ENCODE measurements at places on chromosomes 6 and 20. TPM values are rescaled to one million over a fixed set of nuclear protein-coding genes. Genes with fewer than 3 reads are reported as not detected.

UBE2C gene
- 78.4 TPM for polyA plus RNA-seq

GPX5 gene
- polyA plus RNA-seq, result not detected

- DNase-seq, result no peak
These were observed 5.8 kb downstream of the DDR1 start for GRCh38 chr6:30889921-30890645.

MYBL2 gene
- polyA plus RNA-seq, result 11.7 TPM

DNA sequence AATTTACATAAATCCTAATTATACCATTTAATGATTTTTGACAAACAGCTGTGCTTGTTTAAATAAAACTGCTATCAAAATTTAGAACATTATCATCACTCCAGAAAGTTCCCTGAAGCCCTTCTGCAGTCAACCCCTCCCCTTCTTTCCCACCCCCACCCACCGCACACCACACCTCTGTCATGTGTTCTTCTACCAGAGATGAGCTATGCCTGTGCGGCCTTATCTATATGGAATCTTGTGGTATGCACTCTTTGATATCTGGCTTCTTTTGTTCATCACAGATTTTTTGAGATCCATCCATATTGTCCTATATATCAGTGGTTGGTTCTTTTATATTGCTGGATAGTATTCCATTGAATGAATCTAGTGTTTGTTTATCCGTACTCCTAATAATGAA is 7.2 kb downstream of the MYLIP start:
- DNase-seq, result no peak

DNA sequence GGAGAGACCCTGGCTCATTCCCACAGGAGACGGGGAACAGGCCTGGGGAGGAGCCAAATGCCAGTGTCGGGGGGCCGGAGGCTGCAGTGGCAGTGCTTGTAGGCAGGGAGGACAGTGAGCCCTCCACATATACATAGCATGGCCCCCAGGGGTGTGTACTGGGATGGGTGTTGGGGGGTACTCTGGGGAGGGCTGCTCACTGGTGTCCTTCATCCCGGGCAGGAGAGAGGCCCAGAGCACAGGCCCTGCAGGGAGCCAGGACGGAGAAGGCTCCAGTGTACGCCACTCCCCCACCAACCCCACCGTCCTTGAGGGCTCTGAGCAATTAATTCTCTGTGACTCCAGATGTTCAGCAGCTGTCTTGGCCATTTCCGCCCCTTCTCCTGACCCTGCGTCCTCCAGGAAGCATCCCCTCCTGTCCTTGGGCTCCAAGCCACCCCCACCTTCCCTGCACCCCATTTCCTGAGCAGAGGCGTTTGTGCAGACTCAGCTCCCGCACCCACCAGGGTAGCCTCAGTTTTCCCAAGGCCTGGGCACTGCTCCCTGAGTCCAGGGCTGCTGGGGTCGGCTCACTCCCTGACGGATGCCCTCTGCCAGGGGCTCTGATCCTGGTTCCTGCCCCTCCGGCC is 3.4 kb upstream of the ABHD16B start:
- peak; percentile 19 for DNase-seq

BCAS4 gene
- 18.4 TPM for polyA plus RNA-seq

GRM1 gene
- polyA plus RNA-seq, result not detected

GRCh38 chr6:7461416-7461815 is 71.8 kb downstream of the RIOK1 start:
- peak; percentile 73 for DNase-seq

GRCh38 chr6:154638369-154638768 is 94.8 kb upstream of the SCAF8 start:
- DNase-seq, result peak; percentile 15

DNA sequence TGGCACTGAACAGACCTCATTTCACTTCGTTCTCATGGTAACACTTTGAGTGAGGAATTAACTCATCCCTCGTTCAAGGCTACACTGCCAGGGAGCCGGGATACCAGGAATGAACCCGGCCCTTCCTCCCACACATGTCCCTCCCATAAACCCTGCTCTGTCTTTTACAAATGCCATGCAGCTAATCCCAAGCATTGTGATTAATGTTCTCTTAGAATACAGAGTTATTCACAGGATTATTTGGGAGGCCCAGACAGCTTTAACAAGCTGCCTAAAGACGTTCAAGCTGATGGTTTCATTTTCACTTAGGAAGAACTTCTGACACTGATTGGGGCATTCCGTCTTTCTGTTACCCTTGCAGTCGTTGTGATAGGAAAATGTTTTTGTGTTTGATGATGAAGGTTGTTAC is 42.5 kb upstream of the CD83 start:
- peak; percentile 59 for DNase-seq

OXT gene
- 0.70 TPM for polyA plus RNA-seq

- DNase-seq, result peak; percentile 80
These were observed 40.4 kb upstream of the HMGA1 start for GRCh38 chr6:34196116-34196832.

GRCh38 chr20:34980543-34981233 is 25.0 kb downstream of the MYH7B start:
- no peak for DNase-seq

DNA sequence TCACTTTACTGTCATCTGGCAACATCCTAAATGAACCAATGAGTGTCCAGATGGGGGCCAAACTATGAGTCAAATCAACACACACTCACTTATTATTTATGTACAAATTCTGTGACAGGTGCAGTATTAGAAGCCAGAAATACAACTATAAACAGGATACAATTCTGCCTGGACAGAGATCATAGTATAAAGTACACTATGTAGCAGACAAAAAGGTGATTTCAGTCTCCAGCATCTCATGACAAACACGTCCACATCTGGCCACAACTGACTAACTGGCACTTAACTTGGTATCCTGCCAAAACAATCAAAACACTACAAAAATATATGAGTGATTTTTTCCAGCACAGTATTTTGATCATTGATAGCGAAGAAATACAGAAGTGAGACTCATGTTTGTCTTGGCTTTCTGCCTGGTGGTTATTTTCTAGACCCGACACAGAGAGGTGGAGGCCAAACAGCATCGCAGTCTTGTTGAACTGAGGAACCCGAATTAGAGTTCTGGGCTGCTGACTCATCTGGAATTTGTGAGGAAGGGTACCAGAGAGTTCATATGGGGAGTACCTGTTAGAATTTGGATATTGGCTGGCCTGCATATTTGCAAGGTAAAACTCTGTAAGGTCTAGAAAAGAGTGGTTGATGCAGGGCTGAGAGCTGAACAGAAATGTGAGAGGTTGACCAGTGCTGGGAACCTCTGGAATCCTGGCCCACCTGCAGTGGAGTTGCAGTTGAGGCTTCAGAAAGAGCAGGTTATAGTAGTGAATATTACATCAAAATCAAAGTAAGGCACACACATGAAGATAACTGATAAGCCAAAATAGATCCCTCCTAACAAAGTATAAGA is 475.2 kb downstream of the PTPRT start:
- DNase-seq, result no peak

DNA sequence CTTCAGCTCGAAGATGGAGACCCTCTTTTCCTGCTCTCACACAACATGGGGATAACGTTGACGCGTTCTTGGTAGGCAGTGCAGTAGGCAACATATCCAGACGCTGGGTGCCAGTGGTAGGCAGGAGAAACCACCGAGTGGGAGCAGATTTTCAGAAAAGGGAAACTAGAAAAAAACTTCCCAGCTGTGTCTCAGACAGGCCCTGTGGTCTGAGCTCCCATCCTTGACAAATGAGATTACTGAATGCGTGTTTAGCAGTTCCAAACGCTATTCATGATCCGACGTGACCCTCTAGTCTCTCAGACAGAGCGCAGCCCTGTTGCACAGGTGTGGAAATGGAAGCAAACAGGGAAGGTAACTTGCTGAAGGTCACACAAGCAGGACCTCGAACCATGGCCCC is 83.9 kb upstream of the DUSP22 start:
- no peak for DNase-seq

DNA sequence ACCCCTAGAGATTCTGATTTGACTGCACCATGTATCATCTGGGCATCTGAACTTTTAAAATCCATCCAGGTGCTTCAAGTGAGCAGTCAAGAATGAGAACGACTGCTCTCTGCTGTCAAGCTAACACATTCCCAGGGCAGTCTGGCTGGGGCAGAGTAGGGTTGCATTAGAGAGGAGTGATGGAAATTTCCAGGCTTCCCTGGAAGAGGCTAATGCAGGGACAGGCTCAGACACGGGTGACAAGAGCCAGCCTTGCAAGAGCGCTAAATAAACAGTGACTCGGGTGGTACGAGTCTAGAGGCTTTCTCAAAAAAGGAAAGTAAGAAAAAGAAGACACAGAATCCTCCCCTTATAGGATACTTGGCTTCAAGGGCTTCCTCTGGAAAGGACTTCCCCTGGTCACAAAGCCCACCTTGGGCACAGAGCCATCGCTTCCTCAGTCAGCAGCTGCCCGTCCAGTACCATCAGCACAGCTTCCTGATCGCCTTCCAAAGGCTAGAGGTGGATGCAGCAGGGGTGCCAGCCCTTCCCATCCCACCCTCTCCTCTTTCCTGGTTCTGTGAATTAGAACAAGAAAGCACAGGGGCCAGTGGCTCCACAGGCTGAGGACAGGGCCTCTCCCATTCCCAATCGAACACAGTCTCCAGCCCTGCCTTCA is 177.4 kb upstream of the RREB1 start:
- DNase-seq, result no peak

DNA sequence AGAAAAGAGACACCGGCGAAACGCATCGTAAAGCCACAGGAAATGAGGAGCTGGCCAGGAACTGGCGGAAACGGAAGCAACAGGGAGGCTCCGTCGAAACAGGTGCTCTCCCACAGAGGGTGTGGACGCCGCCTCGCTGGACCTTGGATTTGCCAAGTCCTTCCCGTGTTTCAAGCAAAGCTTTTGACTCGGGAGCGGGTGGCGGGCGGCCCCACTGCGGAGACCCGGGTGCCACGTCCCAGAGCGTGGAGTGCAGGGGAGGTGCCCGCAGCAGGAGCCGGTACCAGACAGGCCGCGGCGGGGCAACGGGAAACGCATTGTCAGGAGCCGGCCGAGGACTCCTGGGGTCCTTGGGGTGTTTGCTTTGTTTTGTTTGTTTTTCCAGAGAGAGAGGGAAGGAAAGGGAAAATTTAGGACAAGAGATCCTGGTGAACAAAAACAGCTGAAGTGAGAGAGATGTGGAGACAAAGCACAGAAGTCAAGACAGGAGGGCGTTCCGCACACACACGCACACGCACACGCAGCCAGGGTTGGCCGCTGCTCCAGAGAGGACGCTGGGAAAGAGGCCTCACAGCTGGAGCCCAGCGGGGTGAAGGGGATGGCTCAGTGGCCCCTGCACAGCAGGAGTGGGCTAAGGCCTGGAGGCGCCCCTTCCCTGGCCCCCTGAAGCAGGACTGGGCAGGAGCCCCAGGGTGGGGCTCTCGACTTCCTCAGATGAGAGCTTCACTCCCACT is 50.9 kb upstream of the CHRNA4 start:
- no peak for DNase-seq

MACROD2 gene
- polyA plus RNA-seq, result 2.2 TPM

DNA sequence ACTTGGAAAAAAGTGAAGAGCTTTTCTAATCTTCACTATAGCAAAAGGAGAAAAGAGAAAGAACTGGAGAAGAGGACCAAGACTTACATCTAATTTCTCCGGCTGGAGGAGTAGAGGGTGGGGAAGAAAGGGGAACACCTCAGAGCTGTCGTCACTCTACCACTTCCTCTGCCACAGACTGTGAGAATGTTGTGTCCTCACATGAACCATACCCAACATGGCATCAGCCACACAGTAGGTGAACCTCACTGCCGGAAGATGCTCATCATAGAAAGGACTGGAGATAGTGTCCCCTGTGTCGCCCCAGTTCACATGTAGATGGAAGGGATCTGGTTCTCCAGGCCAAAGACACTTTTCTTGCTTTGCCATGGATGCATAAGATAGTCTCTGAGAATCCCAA is 604.4 kb upstream of the NOX3 start:
- DNase-seq, result no peak

GRCh38 chr6:40456390-40457013 is 130.7 kb downstream of the LRFN2 start:
- DNase-seq, result no peak

GRCh38 chr6:30227763-30228487 is 14.7 kb upstream of the TRIM26 start:
- no peak for DNase-seq

- peak; percentile 62 for DNase-seq
These were observed 40.2 kb upstream of the DSE start for GRCh38 chr6:116330511-116330910.

TREML2 gene
- not detected for polyA plus RNA-seq

DNA sequence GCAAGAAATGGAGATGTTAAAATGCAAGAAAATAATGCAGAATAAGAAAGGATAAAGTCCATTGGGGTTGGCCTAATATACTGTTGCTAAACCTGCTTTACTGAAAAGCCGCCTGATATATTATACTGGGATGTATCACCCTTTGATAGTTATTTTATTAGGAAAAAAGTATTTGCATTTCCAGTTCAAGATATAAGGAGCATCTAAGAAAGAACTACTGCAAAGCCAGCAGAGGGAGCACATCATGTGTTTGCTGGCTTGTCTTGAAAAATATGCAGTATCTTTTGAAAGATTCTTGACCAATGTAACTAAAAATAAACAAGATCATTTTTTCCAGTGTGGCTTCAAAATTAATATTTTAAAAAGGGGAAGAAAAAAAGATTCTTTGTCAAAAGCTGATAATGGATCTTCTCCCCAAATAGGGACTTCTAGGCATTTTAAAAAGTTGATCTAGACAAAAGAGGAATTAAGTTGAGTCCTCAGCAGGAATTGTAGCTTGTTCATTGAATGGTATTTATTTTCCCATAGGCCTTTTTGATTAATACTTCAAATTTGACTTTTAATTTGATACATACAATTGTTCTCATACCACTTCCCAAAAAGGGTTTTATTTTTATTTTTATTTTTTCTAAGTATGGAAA is 214.9 kb downstream of the ZFAND3 start:
- peak; percentile 63 for DNase-seq

EPPIN gene
- not detected for polyA plus RNA-seq

DNA sequence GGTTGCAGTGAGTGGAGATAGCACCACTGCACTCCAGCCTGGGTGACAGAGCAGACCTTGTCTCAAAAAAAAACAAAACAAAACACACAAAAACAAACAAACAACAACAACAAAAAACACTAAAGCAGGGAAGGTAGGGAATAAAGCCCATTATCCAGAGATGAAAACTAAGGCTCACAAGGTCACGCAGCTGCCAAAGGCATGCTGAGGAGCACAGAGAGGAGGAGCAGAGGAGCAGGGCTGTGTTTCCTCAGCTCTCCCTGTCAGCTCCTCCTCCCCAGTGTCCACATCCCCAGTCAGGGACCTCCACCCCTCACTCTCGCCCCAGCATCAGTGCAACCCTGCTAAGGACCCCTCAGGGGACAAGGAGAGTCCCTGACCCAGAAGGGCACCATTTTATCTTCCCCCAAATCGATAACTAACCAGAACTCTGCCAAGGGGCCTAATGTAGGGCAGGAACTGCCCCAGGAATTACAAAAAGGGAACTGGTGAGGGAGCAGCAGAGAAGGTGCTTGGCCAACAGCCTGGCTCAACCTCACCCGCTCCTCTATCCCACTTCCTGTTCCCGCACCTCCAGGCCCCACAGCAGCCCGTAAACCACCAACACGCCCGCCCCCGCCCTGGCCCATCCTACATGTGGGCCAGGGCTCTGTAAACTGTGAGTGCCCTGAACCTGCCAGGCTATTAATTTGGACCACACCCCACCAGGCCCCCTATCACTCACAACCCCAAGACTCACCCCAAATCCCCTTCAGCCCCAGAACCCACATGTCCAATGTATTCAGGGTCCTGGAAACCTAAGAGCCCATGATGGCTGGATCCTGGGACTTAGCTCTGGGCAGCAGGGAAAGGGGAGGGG is 9.0 kb downstream of the TEAD3 start:
- peak; percentile 37 for DNase-seq

- peak; percentile 24 for DNase-seq
These were observed 81.9 kb downstream of the SIM1 start for GRCh38 chr6:100382767-100383195.
